ENCODE measurements at places on chromosomes 4 and X. TPM values are rescaled to one million over a fixed set of nuclear protein-coding genes. Genes with fewer than 3 reads are reported as not detected.

Gene ESX1
- not detected for total RNA-seq

DNA sequence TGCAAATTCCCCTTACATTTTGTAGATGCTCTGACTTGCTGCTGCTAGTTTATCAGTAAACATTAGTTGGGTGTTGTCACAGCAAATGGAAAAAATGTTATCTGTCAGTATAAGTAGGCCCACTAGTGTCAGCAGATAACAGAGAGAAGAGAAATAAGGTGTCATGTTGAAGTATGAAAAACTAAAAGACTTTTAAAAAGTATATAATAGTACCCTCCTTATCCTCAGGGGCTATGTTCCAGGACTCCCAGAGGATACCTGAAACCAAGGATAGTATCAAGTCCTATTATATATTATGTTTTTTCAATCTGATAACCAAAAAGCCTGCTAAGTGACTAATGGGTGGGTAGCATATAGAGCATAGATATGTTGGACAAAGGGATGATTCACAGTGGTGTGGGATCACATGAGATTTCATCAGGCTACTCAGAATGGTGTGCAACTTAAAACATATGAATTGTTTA lies 11.6 kb upstream of the BMP2K start:
- DNase-seq, result no peak

- no peak for DNase-seq
Observed at GRCh38 chrX:11996810-11997209, 141.5 kb upstream of the FRMPD4 start.

- no peak for DNase-seq
Observed at GRCh38 chr4:67332627-67333026, 212.7 kb downstream of the CENPC start.

DNA sequence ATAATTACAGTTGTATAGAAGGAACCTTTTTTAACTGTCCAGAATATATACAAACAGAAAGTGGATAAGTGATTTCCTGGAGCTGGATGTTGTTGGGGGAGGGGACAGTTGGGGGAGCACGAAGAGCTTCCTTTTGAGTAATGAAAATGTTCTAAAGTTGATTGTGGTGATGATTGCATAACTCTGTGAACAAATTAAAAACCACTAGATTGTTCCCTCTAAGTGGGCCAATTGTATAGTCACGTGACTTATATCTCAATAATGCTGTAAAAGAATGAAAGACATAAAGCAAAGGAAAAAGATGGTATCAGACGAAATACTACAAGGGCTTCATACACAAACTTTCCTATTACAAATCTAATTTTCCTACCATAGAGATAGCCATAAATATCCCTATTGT lies 2.7 kb downstream of the CT55 start:
- DNase-seq, result no peak

- DNase-seq, result no peak
Observed at GRCh38 chr4:6504900-6505496, 32.6 kb upstream of the PPP2R2C start.

DNA sequence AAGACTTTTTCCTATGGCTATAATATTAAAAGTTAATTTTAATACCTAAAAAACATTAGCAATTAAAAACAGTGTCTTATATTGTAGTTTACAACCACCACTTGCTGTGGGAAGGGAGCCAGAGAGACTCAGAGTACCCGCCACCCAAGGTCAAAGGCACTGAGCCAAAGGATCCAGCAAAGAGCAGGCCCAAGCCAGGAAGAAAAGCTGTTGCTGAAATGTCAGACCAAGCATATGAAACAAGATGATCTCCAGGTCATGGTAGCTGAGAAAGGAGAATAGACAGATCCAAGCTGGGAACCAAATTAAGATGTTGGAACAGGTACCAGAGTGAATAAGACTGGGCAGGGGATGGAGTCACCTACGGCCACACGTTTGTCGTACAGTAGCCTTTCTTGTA lies 18.8 kb upstream of the ATOH1 start:
- no peak for DNase-seq

Gene USP38
- 14.5 TPM for total RNA-seq

DNA sequence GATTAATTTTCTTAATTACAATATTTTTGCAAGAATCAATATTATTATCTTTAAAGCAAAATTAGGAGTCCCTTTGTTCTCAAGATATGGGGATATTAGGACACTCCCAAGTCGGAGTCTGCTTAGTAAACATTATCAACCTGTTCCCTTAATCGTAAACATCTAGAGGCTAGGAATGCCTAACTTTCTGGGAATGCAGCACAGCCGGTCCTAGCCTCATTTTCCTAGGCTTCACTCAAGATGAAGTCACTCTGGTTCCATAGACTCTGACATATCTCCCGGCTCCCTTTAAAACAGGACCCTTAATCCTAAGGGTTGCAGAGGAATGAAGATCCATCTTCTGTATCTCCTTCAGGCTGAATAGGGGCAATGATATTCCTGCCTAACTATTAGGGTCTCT lies 367.6 kb downstream of the GPM6A start:
- DNase-seq, result no peak

GRCh38 chr4:175090116-175090515 lies 172.0 kb downstream of the ADAM29 start:
- no peak for DNase-seq

Gene NDP
- 1.3 TPM for total RNA-seq

Gene UGT2B17
- total RNA-seq, result not detected

Gene DDIT4L
- 30.0 TPM for total RNA-seq

DNA sequence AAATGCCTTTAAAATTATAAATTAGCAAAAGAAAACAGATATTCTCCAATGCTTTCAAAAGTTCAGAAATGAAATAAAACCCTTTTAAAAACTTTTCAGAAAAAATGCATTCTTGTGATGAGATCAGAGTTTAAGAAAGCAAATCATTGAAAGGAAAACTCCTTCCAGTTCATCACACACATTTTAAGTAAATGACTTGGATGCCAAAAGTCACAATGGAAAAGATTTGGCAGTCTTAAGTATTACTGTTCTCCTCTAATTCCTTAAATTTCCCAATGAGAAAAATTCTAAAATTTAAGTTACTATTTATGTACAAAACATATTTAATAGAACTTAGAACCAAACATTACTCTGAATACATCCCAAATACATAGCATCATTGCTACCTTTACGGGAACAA lies 21.1 kb downstream of the HOPX start:
- DNase-seq, result peak; percentile 69

Gene MAGEB6
- total RNA-seq, result not detected

DNA sequence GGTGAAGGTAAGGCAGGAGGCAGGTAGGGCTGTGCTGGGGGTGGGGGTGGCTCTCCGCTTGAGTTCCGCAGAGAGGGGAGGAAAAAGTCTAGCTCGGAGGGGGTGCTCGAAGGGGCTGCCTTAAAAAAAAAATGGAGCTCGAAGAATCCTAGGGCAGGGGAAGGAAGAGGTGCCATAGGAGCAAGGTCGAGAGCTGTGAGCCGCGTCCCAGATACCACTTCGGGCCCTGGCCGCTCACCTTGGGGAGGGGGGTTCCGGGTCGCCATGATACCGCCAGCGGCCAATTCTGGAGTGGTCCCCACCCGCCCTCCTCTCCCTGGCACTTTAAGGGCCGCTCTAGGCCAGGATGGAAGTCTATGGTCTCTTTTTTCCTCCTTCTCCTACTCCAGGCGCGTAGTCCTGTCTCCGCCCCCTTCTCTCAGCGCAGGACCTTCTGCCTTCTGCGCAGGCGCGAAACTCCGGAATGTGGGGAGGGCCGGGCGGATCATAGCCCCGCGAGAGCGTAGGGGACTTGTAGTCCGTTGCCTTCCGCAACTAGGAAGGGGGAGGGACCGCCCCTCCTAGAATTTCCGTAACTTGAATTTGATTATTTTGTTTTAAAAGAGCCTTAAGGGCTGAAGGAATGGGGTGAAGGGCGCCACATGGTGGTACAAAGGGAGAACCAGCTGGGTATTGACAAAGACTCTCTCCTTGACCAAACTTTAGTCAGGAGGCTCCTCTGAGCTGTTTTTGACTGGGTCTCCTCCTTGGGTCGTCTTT lies at the start of gene FUNDC1:
TSS of gene FUNDC1 (minus strand) at position 293 of the 759 bp plus-strand sequence. CDS start at position 266, 27 bp downstream.
- DNase-seq, result peak; percentile 98

Measured in muscle of leg (tissue), 16 donors.